Stimulated activated naive CD4-positive, alpha-beta T cell (primary cell): ENCODE measurements at places on chromosomes 12 and 14.

DNA sequence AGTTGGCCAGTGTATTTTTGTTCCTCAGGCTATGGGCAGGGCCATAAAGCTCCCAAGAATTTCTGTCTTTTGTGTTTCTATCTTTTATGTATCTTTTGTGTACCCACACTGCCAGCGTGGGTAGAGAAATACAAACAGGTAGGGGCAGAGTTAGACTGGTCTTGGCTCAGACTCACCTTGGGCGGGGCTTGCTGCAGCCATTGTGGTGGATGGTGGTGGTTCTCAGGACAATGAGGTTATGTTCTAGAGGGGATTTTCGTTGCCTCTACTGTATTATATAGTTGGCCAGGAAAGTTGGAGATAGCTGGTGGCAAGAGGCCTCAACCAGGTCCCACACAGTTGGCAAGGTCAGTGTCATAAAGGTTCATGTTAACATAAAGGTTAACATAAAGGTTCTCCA is 977.5 kb upstream of the LRFN5 start:
- no peak for DNase-seq

DNA sequence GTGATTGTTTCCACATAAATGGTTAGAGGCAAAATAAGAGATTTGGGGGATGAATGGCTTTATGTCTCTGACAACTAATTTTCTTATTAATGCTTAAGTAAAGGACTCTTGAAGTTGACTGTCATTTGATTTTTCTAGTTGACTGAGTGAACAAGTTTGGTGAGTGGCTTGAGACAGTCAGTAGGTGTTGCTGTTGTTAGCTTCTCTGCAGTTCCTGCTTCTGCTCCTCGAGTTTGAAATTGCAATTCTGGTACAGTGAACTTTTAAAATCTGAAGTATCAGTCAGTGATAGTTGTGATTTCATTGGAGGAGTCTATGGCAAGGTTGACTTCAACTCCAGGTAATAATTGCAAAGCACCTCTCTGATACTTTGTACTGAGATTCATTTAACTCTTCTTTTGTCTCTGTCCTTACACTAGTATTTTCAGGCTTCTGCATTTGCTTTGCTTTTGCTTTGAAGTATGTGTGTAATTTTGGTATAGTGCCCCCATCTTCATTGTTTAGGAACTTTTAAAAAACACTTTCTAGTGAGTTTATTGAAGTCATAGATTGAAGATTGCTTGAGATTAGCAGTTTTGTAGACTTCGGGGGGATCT is 415.5 kb downstream of the PCNX1 start:
- no peak for DNase-seq

DNA sequence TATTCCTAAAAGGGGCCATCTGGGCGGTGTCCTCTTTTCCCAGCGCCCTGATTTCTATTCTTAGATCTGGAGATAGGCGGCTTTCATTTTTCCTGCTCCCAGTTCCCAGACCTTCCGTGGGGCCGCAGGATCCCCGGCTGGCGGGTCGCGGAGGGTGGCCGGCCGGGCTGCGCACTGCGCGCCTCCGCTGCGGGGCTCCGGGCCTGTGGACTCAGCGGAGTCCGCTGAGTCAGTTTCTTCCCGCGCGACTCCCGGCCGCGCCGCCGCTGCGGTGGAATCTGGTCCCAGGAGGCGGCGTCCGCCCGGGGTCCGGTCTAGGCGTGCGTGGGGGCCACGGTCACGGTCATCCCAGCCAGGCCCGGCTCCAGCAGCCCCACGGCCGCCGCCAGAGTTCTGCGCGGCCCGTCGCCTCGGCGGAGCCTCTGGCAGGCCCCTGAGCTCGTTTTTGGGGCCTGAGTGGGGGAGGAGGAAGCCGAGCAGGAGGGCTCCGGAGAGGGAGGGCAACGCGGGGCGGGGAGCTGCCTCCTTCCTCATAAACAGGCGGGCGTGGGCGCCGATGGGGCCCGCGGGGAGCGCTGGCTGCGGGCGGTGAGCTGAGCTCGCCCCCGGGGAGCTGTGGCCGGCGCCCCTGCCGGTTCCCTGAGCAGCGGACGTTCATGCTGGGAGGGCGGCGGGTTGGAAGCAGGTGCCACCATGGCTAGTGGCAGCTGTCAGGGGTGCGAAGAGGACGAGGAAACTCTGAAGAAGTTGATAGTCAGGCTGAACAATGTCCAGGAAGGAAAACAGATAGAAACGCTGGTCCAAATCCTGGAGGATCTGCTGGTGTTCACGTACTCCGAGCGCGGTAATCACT is at the start of gene LRRK2:
Gene LRRK2, plus strand, starts transcription at position 559 of the 853 bp plus-strand sequence. Its CDS starts 135 bp downstream, at position 694.
- DNase-seq = no peak

- peak; percentile 70 for DNase-seq
Measured at GRCh38 chr14:91173221-91173670, 59.4 kb downstream of the DGLUCY start.

DNA sequence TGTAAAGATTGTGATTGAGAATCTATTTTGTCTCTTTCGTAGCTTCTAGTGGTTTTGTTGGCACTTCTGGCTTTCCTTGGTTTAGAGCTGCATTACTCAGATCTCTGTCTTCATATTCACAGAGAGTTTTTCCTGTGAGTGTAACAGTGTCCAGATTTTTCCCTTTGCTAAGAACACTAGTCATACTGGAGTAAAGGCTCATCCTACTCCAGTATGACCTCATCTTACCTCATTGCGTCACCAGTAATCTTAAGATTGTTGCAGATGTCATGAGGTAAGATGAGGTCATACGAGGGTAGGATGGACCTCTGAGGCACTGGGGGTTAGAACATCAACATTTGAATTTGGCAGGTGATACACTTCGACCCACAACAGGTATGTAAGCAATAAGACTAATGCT is 461.2 kb downstream of the FLRT2 start:
- no peak for DNase-seq

- no peak for DNase-seq
Measured at GRCh38 chr14:104874571-104875411, 9.7 kb downstream of the CEP170B start.
